Activated CD8-positive, alpha-beta memory T cell treated with anti-CD3 and anti-CD28 coated beads for 1 hour (primary cell): ENCODE measurements at places on chromosomes 3 and 15.

DNA sequence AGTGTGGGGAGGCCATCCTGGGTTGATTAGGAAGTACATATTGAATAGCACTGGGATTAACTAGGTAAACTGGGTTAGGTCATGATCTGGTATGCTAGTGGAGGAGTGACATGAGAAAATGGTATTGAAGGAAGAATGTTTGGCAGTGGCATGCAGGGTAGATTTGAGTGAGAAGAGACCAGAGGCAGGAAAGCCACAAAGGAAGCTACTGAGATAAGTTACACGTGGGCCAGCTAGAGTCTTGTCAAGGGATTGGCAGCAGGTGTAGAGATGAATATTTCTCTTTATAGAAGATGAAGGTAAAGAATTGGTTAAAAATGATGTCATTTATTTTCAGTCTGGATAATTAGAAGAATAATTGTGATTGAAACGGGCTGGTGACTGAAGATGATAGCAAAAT is 91.0 kb upstream of the TPRG1 start:
- no peak for DNase-seq

DNA sequence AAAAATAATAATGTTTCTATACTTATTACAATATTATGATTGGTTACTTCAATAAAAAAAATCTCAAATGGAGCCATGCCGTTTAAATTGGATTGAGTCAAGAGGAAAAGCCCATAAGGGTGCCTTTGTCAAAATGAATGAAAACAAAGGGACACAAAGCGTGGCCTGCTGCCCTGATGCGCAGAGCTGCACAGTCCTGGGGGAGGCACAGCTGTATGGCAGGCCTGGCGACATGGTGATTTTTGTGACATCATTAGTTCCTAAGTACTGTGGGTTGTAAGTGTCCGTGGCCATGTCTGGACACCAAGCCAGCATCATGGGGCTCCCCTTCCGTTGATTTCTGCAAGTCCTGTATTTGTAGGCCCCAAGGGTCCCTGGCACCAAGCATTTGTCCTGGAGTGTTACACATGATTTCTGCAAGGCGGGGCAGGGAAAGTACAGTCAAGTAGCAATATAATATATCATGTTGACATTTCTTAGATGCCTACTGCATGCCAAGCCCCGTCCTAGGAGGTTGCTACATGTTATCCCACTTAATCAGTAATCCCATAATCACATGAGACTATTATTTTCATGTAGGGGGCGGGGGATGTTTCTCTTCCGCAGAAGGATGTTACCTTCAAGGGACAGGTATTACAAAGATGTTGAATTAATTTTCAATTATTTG is 59.7 kb downstream of the GHSR start:
- DNase-seq, result no peak

DNA sequence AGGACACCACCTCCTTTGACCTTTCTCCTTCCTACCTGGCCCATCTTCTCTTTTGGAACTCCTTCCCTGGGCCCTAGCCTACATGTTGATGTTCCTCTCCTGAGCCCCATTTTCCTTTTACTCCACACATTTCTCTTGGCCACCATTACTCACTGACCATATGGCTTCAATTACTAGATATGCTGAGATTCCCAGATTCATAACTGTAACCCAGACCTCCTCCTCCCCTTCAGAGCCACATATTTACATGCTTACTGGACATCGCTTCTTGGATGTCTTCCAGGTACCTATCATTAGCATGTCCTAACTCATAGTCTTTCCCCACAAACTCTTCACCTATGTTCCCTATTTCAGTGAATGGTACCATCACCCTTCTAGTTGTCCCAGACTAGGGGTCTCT is 24.4 kb upstream of the TRIM59 start:
- no peak for DNase-seq

GRCh38 chr15:39919748-39920509 is at the start of gene GPR176:
GPR176 (minus strand) TSS chr15:39920266; CDS start chr15:39920026, 240 bp downstream.
- no peak for DNase-seq

- no peak for DNase-seq
Observed at GRCh38 chr3:177234121-177234520, 36.8 kb upstream of the TBL1XR1 start.

GRCh38 chr15:90664650-90665287 is 52.4 kb upstream of the BLM start:
- DNase-seq, result no peak
